NCI-H82 (cell line): ENCODE measurements at places on chromosomes 6 and 20.

DNA sequence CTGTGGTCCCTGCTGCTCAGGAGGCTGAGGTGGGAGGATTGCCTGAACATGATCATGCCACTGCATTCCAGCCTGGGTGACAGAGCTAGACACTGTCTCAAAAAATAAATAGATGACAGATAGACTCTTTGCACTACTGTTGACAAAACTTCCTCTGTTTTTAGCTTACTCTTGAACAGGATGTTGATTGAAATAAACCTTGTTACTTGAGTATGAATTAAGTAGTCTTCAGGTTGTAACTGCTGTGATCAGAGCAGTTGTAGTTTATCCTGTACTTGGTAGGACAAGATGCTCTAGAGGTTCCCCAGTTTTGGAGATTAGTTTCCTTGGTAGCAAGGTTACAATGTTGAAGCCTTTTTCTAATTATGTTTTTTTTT lies 1.5 kb downstream of the GTF3C6 start:
- DNase-seq, result no peak

DNA sequence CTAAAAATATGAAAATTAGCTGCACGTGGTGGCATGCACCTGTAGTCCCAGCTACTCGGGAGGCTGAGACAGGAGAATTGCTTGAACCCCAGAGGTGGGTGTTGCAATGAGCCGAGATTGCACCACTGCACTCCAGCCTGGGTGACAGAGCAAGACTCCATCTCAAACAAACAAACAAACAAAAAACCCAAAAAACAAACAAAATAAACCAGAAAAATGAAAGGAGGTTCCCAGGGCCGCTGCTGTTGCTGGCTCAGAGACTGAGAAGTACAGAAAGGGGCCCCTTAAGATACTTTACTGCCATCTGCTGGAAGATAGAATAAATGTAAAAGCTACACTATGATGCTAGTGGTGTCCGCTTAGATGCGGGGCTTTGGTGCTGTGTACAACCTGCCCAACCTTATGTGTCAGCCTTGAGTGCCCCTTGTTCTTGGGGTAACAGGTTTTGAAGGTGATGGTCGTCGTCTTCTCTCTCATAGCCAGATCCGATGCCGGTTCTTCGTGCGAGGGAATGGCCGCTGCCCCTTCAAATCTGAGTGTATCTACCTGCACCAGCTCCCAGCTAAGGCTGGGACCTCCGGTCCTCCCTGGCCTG lies 2.8 kb upstream of the FANCE start:
- DNase-seq, result peak; percentile 92

DNA sequence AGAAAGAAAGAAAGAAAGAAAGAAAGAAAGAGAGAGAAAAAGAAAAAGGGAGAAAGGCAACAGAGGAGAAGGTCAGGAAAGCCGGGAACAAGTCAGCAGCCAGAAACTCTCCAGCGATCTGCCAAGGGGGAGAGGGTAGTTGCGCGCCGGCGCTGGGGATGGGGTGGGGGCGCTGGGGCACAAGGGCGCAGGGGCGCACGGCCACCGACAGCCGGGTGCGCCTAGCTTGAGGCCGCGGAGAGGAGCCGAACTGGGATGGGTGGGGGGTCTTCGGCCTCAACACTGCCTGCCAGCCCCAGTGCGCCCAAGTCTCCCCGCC lies 533 bp upstream of the RSPO3 start:
- DNase-seq, result no peak

GRCh38 chr6:166584853-166585429 lies 1.5 kb downstream of the RAMACL start:
- no peak for DNase-seq
